ENCODE measurements at places on chromosomes 5 and 9. TPM values are rescaled to one million over a fixed set of nuclear protein-coding genes. Genes with fewer than 3 reads are reported as not detected.

SPINK13 gene
- total RNA-seq, result not detected

CTXN3 gene
- total RNA-seq, result 3.2 TPM

MXD3 gene
- total RNA-seq, result 3.0 TPM

PCDHB10 gene
- 14.5 TPM for total RNA-seq

ADAMTS2 gene
- 1.7 TPM for total RNA-seq

SLC2A6 gene
- 9.3 TPM for total RNA-seq

KCNT1 gene
- total RNA-seq, result 3.9 TPM

PDE8B gene
- total RNA-seq, result 8.9 TPM

UHRF2 gene
- 66.9 TPM for total RNA-seq

CTNNAL1 gene
- total RNA-seq, result 6.9 TPM

CCNJL gene
- 2.2 TPM for total RNA-seq

ADGRV1 gene
- 150 TPM for total RNA-seq

GNAQ gene
- 151 TPM for total RNA-seq

ADAMTS13 gene
- 2.2 TPM for total RNA-seq

PCDHB9 gene
- 6.6 TPM for total RNA-seq

GEMIN5 gene
- 17.9 TPM for total RNA-seq

DIPK1B gene
- 18.2 TPM for total RNA-seq

ADGRD2 gene
- 0.25 TPM for total RNA-seq

BNC2 gene
- total RNA-seq, result 1.7 TPM

PRSS3 gene
- 0.25 TPM for total RNA-seq

WNK2 gene
- total RNA-seq, result 30.7 TPM

UBE2B gene
- 48.4 TPM for total RNA-seq

STPG3 gene
- total RNA-seq, result not detected

CRB2 gene
- 5.4 TPM for total RNA-seq

KCNN2 gene
- 15.0 TPM for total RNA-seq

RAB3C gene
- total RNA-seq, result 33.9 TPM

POLR1E gene
- total RNA-seq, result 30.2 TPM

TMEM232 gene
- 11.8 TPM for total RNA-seq

PFDN1 gene
- 45.5 TPM for total RNA-seq

UTP15 gene
- 19.2 TPM for total RNA-seq

DMRT3 gene
- not detected for total RNA-seq

C9orf153 gene
- total RNA-seq, result 0.25 TPM

TTC1 gene
- total RNA-seq, result 34.7 TPM

KIF3A gene
- 75.0 TPM for total RNA-seq

PHF24 gene
- total RNA-seq, result 25.6 TPM

ANKRD31 gene
- total RNA-seq, result 0.49 TPM

SLC6A7 gene
- total RNA-seq, result 1.5 TPM

PCDHGA4 gene
- 7.9 TPM for total RNA-seq

MYO10 gene
- total RNA-seq, result 36.6 TPM

LCN12 gene
- 0.74 TPM for total RNA-seq

OMD gene
- 3.7 TPM for total RNA-seq

CCL27 gene
- 0.25 TPM for total RNA-seq

PURA gene
- 13.3 TPM for total RNA-seq

CCDC152 gene
- 6.1 TPM for total RNA-seq

GRXCR2 gene
- total RNA-seq, result not detected

PCDHB7 gene
- total RNA-seq, result 8.9 TPM

MEIKIN gene
- not detected for total RNA-seq

PNPLA7 gene
- 0.74 TPM for total RNA-seq

EFNA5 gene
- total RNA-seq, result 17.0 TPM

IFNA7 gene
- total RNA-seq, result not detected

FAM81B gene
- 0.25 TPM for total RNA-seq

LHX2 gene
- 106 TPM for total RNA-seq

STC2 gene
- total RNA-seq, result 0.25 TPM

NUDT12 gene
- total RNA-seq, result 18.7 TPM

PCDHGA8 gene
- total RNA-seq, result 5.4 TPM

SPIN1 gene
- total RNA-seq, result 256 TPM

ADAMTS6 gene
- 8.6 TPM for total RNA-seq
